ENCODE measurements at places on chromosomes 1 and 21.

DNA sequence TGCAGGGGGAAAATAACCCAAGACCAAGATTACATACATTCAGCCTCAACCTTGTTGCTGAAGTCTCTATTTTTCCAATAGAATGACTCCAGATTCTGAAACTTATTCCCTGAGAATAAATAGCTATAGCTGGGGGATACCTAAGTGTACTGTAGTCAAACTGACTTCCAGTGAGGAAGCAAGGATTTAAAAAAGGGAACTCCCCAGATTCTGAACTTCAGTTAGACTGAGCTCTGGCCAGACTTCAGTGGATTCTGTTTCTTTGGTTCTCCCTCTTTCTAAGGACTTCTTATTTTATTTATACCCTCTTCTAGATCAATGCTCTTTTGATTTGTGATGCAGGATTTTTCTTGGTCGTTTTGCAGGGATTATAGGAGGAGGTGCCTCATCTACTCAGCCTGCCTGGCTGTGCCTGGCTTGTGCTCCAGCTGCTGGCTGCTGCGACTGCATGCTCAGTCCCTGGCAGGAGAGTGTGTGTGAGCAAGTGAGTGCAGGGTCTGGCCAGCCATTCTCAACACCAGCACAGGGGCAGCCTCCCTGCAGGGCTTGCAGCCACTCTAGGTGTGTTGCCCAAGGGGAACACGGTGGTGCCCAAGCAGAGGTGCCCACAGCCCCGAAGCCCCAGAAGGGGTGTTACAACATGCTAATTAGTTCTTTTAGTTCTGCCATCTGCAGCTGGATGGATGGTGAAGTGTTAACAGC lies 43.0 kb downstream of the SPATA17 start:
- DNase-seq: no peak

- DNase-seq: no peak
These were observed 9.9 kb upstream of the TTC22 start for GRCh38 chr1:54811066-54811465.

DNA sequence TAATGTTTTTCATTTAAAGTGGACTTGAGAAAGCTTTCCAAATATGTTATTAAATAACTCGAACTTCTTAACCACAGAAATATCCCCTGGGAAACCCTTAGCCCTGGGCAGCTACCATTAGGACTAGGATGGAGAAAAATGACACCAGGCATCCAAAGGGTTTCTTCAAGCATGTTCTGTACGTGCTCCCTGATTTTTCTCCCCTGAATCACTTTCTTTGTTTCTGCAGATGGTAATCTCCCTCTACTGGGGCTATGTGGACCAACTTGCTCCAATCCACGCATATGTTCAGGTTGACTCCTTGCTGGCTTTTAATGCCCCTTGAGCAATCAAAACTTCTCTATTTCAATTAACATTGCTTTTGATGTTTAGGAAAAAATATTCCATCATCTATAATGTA lies 312.7 kb upstream of the C1orf87 start:
- no peak for DNase-seq

DNA sequence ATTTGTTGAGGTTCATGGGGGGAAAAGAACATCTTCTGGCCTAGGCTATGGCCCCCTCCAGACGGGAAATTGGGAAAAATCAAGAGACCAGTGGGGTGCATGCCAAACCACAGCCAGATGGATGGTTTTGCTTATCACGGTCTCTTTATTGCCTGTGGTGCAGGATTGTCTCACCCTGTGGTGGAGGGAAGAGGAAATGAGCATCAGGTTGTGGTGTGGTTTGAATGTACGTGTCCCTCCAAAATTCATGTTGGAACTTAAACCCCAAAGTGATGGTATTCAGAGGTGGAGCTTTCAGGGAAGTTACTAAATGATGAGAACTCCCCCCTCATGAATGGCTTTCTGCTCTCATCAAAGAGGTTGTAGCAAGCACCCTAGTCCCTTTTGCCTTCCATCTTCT lies 525.7 kb downstream of the NPHP4 start:
- DNase-seq: no peak

DNA sequence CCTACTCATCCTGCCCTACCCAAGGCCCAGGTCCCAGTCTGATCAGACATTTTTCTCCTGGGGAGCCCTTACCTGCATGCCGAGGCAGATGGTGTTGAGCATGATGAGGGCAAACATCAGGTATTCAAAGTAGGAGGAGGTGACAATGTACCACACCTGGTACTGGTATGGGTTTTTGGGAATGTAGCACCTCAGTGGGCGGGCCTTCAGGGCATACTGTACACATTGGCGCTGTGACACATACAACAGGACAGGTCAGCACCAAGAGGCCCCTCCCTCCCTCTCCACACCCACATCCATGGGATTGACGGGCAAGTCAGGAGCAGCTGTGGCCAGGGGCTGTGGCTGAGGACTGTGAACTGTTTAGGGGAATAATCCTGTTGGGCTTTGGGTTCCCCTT lies 37.1 kb upstream of the KIF21B start:
- DNase-seq: no peak

GRCh38 chr1:18351735-18352134 lies 129.0 kb upstream of the KLHDC7A start:
- no peak for DNase-seq

GRCh38 chr1:193060938-193061337 lies 1.5 kb downstream of the RO60 start:
- DNase-seq: no peak

DNA sequence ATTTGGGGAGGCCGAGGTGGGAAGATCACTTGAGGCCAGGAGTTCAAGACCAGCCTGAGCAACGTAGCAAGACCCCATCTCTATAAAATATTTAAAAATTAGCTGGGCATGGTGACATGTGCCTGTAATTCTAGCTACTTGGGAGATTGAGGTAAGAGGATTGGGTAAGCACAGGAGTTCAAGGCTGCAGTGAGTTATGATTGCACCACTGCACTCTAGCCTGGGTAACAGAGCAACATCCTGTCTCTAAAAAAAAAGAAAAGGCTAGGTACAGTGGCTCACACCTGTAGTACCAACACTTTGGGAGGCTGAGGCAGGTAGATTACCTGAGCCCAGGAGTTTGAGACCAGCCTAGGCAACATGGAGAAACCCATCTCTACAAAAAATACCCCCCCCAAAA lies 35.7 kb upstream of the RCC1 start:
- DNase-seq: no peak

DNA sequence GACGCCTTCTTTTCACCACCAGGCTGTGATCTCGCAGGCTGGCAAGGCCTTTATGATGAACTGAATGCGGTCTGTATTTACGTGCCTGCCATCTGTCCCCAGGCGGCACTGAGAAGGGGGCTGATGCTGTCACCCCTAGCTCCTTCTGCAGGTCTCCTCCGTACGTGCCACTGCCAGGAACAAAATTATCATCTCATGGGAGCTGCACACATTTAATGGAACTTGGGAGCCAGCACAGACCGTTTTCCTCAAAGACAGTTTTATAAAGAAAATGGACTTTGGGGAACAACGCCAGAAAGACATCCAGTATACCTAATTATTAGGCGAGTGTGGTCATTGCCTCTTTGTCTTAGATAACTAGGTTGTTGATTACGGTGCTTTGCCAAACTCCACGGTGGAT lies 434.5 kb downstream of the KIF26B start:
- DNase-seq: no peak

GRCh38 chr1:76625886-76626678 lies 241.2 kb upstream of the ST6GALNAC5 start:
- DNase-seq: no peak

DNA sequence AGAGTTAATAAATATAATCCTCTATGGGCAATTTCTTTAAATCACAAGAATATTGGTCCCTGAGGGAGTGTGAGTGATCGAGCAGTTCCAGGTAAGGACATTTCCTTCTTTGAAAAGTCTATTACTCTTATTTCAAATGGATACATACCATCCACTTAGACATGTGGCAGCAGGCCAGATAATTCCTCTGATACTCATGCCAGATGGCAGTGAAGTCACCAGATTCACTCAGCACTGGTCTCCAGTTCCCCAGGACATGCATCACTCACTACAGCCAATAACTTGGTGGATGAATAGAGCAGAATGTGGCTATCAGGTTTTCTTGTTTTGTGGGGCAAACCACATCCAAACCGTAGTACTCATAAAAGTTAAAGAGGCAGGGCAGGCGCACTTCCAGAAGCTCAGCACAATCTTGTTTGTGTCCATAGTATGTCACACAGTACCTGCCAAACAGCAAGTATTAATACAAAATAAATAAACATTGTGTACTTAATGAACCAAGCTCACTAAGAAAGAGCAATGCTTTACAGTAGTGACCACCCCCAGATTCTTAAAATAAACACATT lies 74.2 kb upstream of the CD53 start:
- no peak for DNase-seq

DNA sequence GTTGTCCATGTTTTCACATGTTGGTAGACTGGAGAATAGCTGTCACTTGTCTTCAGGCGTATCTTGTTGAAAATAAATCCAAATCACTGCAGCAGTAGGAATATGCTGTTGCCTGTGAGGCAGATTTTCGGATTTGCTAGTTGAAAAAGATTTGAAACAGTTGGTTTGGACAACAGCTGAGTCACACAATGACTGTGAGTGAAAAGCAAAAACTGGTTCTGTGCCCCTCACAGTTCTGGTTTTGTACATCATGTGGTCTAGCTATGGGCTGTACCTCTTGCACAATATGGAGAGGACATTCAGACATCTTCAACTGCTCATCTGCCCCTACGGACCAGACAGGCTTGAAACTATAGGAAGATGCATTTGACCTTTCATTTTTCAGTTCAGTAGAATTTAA lies 1.8 kb downstream of the ARF1 start:
- DNase-seq: no peak

DNA sequence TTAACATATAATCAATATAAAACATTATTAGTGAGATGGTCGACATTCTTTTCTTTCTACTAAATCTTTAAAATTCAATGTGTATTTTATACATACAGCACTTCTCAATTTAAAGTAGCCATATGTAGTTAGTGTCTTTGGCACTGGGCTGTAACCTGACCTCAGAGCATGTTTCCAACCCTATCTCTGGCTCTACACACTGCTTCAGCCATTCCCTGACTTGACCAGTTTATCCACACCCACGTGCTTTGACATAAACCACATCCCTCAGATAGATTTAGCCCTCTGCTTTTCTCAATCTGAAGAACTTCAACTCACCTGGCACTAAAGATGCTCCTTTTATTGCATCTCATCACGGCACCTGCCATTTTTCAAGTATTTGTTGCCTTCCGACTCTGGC lies 58.3 kb downstream of the RGS2 start:
- no peak for DNase-seq

GRCh38 chr1:207084701-207085180 lies 3.9 kb upstream of the C4BPB start:
- peak; percentile 67 for DNase-seq

- no peak for DNase-seq
These were observed 75.2 kb downstream of the MPZL1 start for GRCh38 chr1:167797015-167797414.

GRCh38 chr1:236774926-236775325 lies 20.2 kb upstream of the MTR start:
- no peak for DNase-seq

- DNase-seq: no peak
These were observed 2.6 kb upstream of the GJB3 start for GRCh38 chr1:34778381-34778780.

GRCh38 chr1:48061162-48062136 lies 64.3 kb upstream of the TRABD2B start:
- no peak for DNase-seq

DNA sequence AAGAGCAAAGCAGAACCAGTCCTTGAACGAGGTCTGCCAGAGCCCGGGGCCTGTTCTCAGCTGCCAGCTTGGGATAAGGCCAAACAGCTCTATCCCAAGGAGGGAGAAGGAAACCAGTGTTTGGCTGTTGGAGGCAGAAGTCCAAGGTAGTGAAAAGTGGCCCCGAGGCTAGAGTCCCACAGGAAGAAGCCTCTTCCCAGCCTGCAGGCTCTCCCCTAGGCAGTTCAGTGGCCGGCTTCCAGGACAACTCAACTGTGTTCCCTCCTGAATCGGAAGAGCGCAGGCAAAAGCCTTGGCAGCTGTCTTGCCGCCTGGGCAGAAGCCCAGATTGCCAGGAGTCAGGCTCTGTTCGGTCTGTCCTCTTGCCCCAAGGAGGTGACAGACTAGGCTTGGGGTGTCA lies 19.3 kb downstream of the QSOX1 start:
- no peak for DNase-seq

All from CD4-positive, alpha-beta T cell treated with Interleukin-2 at 100 ng/mL for 4 hours (primary cell).